CD4-positive, alpha-beta memory T cell (primary cell): ENCODE measurements at places on chromosomes 12 and 14. TPM values are rescaled to one million over a fixed set of nuclear protein-coding genes. Genes with fewer than 3 reads are reported as not detected.

- peak; percentile 4 for DNase-seq
These were observed 611 bp downstream of the SARNP start for GRCh38 chr12:55816881-55817344.

DNA sequence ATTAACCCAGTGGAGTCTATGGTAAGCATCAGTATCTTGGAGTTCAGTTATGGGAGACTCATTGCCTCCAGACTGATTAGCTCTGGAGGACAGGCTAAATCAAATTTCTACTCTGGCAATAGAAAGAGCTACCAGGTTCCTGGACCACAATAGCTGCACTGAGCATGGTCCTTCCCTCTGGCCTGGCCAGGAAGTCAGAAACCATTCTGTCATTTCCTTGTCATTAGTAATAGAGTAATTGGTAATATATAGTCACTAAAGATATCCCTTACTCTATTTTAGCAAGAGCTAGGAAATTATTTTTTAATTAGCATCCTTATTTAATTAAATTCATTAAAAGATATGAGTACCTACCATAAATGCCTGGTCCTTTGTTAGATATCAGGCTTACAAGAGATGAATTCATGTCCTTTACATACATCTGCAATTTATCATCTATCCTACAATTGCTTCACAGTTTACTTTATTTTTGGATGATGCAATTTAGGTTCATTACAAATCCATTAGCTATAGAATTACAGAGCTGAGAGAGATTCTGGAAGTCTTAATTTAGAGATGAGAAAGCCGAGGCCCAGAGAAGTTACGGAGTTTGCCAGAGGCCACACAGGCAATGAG, 23.7 kb upstream of the TDRD9 start:
- DNase-seq: no peak

DNA sequence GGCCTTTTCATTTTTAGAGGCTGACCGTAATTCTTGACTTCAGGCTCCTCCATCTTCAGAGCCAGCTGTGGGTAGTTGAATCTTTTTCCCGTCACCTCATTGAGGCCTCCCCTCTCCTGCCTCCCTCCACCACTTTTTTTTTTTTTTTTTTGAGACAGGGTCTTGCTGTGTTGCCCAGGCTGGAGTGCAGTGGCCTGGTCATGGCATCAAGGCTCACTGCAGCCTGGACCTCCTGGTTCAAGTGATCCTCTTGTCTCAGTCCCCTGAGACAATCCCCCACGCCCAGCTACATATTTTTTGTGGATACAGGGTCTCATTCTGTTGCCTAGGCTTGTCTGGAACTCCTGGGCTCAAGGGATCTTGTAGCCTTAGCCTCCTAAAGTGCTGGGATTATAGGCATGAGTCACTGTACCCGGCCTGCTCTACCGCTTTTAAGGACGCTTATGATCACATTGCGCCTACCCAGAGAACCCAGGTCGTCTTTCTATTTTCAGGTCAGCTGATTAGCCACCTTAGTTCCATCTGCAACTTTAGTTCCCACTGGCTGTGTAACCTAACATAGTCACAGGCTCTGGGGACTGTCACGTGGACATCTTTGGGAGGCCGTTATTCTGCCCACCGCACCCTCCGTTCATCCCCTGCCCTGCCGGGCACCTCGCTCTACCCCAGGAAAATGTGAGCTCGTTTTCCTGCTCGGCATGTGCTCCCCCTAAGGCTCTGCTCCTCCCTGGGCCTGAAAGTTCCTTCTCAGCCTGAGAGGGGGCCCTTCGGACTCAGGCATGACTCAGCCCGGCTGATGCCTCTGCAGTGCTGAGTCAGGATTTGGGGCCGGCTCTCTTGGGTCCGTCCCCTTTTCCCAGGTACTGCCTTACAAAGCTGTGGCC, 13.4 kb downstream of the TNFAIP2 start:
- no peak for DNase-seq

DNA sequence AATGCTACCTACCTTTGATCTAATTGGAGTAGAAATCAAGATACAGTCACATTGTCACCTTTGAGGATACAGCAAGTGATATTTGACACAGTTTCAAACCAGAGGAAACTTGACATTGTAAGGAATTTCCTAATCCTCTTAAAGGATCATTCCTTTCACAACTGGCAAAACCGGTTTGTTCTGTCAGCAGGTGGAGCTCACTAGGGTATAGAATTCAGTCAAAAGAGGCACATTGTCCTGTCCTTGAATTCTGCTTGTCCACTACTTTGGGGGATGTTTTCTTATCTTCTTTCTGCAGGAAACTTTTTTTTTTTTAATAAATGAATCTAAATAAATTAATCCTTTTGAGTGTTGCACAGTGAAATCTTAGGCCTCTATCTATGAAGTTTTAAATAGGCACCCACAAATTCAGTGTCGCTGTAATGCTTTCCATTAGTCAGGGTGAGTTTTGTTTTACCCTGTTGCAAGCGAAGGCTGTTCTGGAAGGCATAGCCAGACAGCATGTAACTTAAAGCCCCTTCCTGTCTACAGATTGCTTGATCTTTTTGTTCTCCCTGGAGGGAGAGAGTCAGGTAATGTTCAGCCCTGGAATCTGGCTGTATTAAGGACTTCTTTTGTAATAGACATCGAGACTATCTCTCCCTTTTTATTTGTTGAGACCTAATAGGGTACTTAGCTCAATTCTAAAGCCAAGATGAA, 285.0 kb upstream of the RGS6 start:
- no peak for DNase-seq

Gene TEAD4
- total RNA-seq: not detected
